ENCODE measurements at places on chromosomes 5 and 9.

GRCh38 chr9:120702075-120702474, 12.2 kb downstream of the MEGF9 start:
- DNase-seq, result no peak

DNA sequence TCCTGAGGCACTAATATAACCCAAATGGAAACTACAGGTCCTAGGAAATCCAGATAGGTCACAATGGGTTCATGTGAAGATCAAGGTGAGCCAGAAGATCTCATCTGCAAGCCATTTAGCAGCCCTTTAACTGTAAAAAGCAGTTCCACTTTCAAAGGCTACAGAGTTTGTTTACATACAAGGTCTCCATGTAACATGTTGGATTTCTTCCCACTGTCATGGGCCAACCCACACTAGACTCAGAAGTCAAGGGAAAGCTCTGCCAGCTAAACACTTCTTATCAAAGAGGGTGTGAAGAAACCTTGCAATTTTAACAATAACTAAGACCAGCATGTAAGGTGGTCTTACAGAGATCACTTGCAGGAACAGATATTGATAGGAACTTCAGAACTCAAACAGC, 3.8 kb upstream of the CTNNAL1 start:
- DNase-seq, result no peak

- no peak for DNase-seq
These were observed 60.6 kb downstream of the FBXL17 start for GRCh38 chr5:108321341-108321740.

DNA sequence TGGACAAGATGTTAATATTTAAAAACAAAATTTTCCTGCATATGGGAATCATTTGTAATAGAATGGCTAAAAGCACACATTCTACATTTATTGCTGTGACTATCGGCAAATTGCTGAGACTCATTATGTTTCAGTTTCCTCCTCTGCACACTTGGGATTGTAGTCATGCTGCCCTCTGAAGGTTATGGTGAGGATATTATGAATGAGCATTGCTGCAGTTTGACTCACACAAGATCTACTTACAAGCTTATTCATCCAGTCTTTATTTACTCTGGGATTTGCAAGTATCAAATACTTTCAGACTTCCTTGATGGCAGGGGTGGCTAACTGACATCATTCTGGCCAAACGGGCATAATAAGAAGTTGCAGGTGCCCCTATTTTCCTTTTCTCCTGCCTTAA, 9.5 kb upstream of the NFIL3 start:
- no peak for DNase-seq

GRCh38 chr9:36318212-36318802, 60.1 kb upstream of the GNE start:
- DNase-seq, result no peak

Measured in left ventricle myocardium inferior (tissue), 1 donor.